ENCODE measurements at places on chromosomes 13 and 19.

- no peak for DNase-seq
Observed at GRCh38 chr13:45899406-45899805, 47.9 kb upstream of the SIAH3 start.

DNA sequence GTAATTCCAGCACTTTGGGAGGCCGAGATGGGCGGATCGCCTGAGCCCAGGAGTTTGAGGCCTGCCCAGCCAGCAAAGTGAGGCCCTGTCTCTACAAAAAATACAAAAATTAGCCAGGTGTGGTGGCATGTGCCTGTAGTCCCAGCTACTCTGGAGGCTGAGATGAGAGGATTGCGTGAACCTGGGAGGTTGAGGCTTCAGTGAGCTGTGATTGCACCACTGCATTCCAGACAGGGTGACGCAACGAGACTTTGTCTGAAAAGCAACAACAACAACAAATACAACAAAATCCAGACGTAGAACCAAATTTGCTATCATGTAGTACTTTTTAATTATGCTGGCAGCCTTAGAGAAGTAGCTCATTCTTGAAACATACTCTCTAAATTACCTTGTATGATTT is 277.1 kb downstream of the KLF5 start:
- DNase-seq: no peak

GRCh38 chr19:23867895-23868294 is 46.8 kb upstream of the ZNF726 start:
- DNase-seq: no peak

- no peak for DNase-seq
Observed at GRCh38 chr19:48656840-48657474, 11.0 kb upstream of the CA11 start.

DNA sequence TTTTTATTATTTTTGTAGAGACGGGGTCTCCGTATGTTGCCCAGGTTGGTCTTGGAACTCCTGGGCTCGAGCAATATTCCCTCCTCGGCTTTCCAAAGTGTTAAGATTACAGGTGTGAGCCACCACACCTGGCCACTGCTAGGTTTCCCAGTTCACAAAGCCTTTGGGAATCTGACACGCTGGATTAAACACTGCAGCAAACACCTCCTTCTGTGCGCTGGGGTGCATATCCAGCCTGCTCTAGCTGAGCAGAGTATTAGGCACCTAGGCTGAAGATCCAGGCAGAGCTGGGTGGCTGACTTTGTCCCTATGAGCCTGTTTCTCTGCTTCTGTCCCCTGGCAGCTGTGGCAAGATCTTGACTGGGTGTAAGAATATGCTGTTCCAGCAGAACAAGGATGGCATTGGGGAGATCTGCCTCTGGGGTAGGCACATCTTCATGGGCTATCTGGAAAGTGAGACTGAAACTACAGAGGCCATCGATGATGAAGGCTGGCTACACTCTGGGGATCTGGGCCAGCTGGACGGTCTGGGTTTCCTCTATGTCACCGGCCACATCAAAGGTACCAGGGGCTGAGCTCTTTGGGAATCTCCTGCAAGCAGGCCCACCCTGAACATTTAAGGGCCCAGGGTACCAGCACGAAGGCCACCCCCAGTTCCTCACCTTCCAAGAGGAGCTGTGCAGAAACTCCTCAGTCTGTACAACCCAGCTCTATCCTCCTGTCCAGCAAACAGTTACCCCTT is 49.8 kb downstream of the ACSBG2 start:
- DNase-seq: no peak
